Naive B cell (primary cell): ENCODE measurements at places on chromosomes 11 and 22. TPM values are rescaled to one million over a fixed set of nuclear protein-coding genes. Genes with fewer than 3 reads are reported as not detected.

Gene OR2D2
- polyA plus RNA-seq = not detected

Gene TEX12
- not detected for polyA plus RNA-seq

Gene CHRM1
- polyA plus RNA-seq = not detected

Gene P4HA3
- not detected for polyA plus RNA-seq

Gene FBLN1
- not detected for polyA plus RNA-seq

Gene APOL5
- polyA plus RNA-seq = not detected

Gene PEX16
- polyA plus RNA-seq = 62.0 TPM

Gene XKR3
- polyA plus RNA-seq = not detected

Gene KRTAP5-1
- not detected for polyA plus RNA-seq

Gene XRRA1
- polyA plus RNA-seq = 14.0 TPM

Gene CCDC34
- 1.9 TPM for polyA plus RNA-seq

Gene SF3A1
- polyA plus RNA-seq = 76.2 TPM

Gene MYO18B
- polyA plus RNA-seq = not detected

Gene TYR
- polyA plus RNA-seq = not detected

Gene SEPTIN5
- 0.81 TPM for polyA plus RNA-seq

Gene CD248
- polyA plus RNA-seq = 0.39 TPM

Gene GLB1L3
- polyA plus RNA-seq = not detected

Gene PHLDA2
- polyA plus RNA-seq = not detected

Gene CASP5
- polyA plus RNA-seq = not detected

Gene MS4A4E
- not detected for polyA plus RNA-seq

Gene CNIH2
- polyA plus RNA-seq = not detected

Gene SIPA1
- polyA plus RNA-seq = 211 TPM

Gene RNF26
- polyA plus RNA-seq = 59.2 TPM

Gene RTN3
- 59.8 TPM for polyA plus RNA-seq

Gene PHOX2A
- polyA plus RNA-seq = not detected
